ENCODE measurements at places on chromosomes 7 and 10.

GRCh38 chr10:60200012-60200681 lies 189.5 kb downstream of the ANK3 start:
- DNase-seq = no peak

DNA sequence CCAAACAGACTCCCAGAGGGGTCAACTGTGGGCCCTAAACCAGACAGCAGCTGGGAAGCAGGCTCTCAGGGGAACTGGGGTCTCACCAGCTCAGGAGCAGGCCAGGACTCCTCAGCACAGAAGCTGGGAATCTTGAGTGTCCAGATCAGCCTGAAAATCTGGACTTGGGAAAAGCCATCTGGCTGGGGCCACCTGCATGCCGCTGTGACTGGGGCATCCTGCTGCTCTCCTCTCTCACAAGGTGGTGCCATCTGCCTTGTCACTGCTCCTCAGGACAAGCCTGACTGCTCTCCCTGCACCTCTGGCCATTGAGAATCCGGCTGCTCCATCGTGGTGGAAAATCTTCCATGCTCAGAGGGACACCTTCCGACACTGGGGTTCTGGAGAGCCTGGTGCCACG lies 141.4 kb downstream of the PLPP4 start:
- DNase-seq = peak; percentile 90

- DNase-seq = peak; percentile 63
Observed at GRCh38 chr10:72875250-72876055, 18.1 kb upstream of the OIT3 start.

GRCh38 chr7:966291-967069 lies 8.9 kb downstream of the COX19 start:
- DNase-seq = no peak

- no peak for DNase-seq
Observed at GRCh38 chr7:91427051-91427450, 162.8 kb downstream of the FZD1 start.

Measured in cerebellar nuclear complex (tissue), 1 donor.